ENCODE measurements at places on chromosomes 4 and X. TPM values are rescaled to one million over a fixed set of nuclear protein-coding genes. Genes with fewer than 3 reads are reported as not detected.

Gene CLTRN
- total RNA-seq: 0.29 TPM

Gene PDZD4
- under 0.01 TPM for total RNA-seq

Gene SPINK2
- total RNA-seq: not detected

Gene CSAG3
- total RNA-seq: not detected

Gene DDX53
- not detected for total RNA-seq

Gene TEX13D
- not detected for total RNA-seq

Gene SPATA4
- 0.72 TPM for total RNA-seq

Gene HELT
- not detected for total RNA-seq

DNA sequence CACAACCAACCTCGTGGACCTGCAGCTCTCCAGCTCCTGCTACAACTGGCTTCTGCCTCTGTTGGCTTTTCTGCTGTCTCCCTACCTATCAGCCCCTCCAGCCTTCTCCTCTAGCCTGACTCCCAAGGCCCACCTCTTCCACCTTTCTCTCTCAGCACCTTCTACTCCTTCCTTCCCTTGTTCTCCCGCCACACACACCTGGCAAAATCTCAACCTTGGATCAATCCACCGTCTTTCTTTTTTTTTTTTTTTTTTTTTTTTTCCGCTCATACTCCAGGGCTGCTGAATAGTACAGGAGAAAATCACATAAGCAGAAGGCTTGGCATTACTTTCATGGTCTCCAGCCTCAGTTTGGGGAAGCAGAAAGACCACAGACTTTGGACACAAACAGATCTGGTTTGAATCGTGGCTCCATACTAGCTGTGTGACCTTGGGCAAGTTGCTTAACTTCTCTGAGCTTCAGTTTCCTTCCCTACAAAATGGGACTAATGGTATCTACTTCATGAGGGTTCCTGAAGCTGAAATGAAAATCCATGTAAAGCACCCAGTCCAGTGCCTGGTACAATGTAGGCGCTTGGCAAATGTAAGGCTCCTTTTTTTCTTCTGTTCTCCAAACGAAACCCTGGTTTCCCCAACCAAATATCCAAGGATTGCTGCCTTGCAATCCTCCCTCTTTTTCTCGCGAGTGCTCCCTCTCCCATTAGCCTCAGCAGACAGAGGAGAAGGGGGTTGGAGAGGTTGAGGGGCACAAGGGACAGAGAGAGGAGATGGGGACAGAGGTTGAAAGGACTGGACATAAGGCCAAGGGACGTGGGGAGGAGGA is 1.7 kb downstream of the FGD1 start:
- peak; percentile 87 for DNase-seq

DNA sequence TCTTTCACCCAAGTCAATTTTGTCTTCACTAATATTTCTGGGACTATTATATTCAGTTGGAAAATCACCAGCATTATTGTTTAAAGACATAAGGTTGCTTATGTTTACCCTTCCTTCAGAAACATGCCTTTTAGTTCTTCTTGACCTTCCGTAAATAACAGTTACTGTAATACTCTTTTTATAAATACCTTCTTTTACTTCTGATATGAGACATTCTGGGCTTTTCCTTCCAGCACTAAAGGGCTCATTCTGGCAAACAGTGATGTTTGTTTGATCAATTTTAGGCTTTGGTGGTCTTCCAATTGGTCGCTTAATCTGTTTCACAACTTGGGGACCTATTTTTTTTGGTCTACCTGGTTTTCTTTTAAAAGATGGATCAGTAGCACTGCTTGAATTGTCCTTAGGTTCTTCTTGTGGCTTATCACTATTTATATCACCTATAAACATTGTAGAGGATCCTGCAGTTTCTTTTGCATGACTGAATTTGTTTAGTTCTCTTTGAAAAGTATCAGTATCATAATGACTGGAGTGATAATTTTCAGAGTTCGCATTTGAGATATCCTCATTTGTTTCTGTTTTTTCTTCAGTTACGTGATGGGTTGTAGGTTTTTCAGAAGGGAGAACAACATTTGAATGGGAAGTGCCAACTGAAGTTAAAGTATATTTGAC is 64.8 kb downstream of the NCAPG start:
- DNase-seq: no peak

DNA sequence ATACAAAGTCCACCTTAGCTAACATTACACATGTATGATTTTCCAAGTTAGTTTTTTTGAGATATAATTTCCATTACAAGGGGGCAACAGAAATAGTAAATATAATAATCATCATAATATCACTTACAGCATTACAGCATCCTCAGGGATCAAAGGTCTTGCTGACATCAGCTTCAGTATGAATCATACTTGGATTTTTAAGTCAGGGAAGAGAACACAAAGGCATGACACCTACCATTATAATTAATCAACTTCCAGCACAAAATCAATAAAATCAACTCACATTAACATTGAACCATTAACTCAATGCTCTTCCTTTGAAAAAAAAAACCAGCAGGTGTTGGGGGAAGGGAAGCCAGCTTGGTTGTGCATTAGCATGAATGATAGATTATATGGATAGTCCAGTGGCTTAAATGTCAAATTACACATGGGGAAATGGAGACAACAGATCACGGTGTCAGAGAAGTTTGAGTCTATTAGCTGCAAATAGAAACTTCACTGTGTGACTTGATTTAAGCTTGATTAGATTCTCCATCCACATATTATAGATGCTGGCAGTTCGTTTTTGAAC is 66.9 kb upstream of the CAPN6 start:
- no peak for DNase-seq

- no peak for DNase-seq
Measured at GRCh38 chrX:93322110-93322509, 351.3 kb downstream of the NAP1L3 start.

- DNase-seq: peak; percentile 87
Measured at GRCh38 chrX:703866-704265, 73.3 kb downstream of the SHOX start.

GRCh38 chrX:13074297-13075262 is 30.2 kb upstream of the FAM9C start:
- DNase-seq: no peak

GRCh38 chrX:68835104-68835442 is 6.3 kb downstream of the EFNB1 start:
- DNase-seq: peak; percentile 21

DNA sequence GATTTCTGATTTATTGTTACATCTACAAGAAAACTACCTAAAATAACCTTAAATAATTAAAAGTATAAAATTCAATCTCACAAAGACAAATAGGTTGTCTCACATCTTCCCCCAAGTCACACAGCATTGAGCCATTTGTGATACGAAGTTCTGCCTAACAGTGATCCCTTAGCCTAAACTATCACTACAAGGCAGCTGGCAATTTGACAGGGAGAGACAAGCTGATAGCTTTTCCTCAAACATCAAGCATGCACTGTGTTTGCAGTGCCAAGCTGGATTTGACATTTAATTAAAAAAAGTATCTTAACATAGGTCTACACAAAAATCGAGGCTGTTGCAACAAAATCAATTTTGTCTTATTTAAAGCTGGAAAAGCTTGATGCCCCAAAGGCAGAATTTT is 464.7 kb upstream of the TRAM1L1 start:
- no peak for DNase-seq

GRCh38 chr4:138298431-138298830 is 56.3 kb upstream of the SLC7A11 start:
- DNase-seq: no peak

DNA sequence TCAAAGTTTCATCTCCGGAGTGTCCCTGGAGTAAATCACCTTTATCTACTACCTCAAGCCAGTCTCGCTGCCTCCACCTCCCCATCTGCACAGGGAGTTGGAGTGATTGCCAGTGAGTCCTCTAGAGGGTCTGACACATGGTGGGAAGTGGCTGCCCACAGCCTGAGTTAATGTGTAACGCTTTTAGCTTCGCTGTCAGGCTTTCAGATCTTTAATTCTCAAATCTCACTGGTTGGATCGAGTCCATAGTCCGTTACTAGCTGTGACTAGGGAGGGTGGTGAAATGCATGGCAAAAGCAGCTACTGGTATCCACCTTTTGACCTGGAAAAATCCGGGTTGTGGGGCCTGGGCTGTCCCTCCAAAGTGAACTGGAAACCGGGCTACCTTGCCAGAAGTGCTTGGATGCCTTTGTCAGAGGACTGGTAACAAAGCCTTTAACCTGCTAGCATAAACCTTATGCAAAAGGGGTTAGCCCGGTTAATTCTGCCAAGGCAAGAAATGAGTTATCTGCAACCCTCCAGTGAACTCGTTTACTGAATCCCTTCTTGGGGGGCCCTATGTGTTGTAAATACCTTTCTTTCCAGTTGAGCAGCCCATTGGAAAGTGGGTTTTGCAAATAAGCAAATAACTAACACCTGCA is 5.1 kb upstream of the WDR1 start:
- DNase-seq: no peak

- DNase-seq: peak; percentile 79
Measured at GRCh38 chr4:7103607-7104365, 35.9 kb upstream of the GRPEL1 start.

GRCh38 chrX:66638591-66639500 is at the start of gene EDA2R:
TSS of gene EDA2R (minus strand) at chrX:66639078. CDS start at chrX:66616020, 23,058 bp downstream.
- peak; percentile 29 for DNase-seq

DNA sequence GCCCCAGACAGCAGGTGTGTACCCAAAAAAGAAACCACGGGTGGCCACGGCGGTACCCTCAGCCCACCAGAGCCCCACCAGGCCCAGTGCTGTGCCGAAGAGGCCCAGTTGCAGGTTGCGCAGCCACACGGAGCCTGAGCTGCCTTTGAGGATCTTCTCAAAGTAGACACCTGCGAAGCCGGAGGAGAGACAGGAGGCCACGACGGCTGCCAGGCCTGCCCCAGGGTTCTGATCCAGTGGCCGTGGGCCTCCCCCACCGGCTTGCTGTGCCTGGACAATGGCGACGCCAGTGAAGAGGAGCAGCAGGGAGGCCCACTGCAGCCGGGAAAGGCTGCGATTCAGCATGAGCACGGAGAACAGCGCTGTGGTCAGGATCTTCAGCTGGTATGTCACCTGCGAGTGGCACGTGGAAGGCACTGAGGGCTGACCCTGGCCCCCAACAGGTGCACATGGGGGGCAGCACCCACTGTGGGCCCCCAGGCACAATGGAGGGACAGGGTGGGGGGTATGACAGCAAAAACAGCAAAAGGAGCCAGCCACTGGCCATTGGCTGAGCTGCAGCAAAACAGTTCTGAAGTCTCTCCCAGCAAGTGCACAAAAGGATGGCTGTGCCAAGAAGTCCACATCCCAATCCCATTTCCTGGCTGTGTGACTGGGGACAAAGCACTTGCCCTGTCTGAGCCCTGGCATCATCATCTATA is 6.2 kb downstream of the SLC35A2 start:
- DNase-seq: peak; percentile 38

- peak; percentile 44 for DNase-seq
Measured at GRCh38 chr4:48939785-48940184, 33.2 kb upstream of the OCIAD2 start.

DNA sequence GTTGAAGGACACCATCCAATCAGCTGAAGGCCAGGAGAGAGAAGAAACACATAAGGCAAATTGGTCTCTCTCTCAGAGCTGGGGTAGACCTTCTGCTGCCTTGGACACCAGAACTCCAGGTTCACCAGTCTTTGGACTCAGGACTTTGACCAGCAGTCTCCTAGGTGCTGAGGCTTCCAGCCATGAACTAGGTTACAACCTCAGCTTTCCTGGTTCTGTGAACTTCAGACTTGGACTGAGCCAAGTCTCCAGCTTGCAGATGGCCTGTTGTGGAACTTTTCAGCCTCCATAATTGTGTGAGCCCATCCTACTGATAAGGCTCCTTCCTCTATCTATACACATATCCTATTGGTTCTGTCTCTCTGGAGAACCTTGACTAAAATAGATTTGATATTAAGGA is 20.6 kb upstream of the BBS12 start:
- DNase-seq: no peak

GRCh38 chr4:18042754-18043153 is 21.2 kb upstream of the LCORL start:
- no peak for DNase-seq

- no peak for DNase-seq
Measured at GRCh38 chr4:136650541-136651277, 881.6 kb downstream of the PCDH18 start.

DNA sequence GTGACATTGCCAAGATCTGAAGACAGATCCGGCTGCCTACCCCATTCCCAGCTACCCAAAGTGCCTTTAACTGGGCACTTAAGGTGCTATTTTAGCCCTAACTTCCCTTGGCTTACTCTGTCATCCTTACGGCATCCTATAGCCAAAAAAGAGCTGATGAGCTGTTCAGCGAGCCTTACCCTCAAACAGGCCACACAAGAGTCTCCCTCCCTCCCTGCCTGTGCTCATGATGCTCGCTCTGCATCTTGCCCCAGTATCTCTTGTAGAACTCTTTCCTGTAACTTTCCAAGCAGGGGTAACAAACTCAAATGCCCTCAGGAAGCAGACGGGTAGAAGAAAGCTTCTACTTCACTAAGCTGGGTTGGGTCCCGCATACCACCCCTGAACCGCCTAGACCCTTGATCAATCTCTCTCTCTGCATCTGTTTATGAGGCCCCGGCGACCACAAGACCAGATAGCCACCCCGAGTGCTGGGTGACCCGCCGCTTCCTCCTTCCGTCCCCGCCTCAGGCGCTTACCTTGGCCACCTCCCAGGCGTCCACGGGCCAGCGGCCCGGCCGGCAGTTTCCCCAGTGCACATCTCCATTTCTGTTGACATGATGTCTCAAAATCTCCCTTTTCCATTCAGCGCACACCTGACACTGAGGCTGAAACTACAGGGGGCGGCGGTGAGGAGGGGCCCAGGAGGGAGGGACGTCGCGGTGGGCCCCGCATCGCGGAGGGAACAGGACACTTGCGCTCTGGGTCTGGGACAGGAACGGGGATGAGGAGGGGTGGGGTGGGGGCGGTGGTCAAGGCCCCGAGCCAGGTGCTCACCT is 663 bp downstream of the CXorf38 start:
- DNase-seq: peak; percentile 72

DNA sequence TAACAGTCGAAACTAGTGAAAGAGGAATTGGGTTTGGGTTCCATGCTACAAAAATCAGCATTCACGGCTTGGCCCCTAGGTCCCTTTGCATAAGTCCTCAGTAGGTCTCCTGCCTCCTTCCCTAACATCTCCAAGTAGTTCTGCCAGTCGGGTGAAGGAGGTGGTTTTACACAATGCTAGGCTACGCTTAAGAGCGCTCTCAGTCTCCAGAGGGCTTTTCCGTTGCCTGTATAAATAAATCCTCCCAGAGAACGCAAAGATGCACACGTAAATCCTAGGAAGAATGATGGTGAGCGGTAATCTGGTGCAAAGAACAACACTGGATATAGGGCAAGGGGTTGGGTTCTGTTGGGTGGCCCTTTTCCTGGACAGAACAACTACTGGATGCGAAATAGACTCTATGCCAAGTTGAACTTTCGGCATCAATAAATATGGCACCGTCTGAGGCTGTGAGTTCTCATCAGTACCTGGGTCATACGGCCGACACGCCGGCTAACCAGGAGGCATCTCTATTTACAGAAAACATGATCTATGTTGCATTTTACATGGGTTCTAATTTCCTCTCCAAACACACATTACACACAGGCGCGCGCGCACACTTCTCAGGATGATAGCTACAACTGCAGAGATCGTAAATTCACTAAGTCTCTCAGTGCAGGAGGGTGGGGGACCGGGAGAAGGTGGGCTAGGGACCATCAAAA is 1.3 kb downstream of the CAMK2D start:
- DNase-seq: peak; percentile 76

Data from osteoblast (primary cell).